ENCODE measurements at places on chromosomes 2 and 18.
A peak's percentile ranks its signal among the peaks of the same experiment; 100 is the strongest.

- no peak for DNase-seq
Measured at GRCh38 chr2:101446869-101447268, 28.0 kb downstream of the RFX8 start.

DNA sequence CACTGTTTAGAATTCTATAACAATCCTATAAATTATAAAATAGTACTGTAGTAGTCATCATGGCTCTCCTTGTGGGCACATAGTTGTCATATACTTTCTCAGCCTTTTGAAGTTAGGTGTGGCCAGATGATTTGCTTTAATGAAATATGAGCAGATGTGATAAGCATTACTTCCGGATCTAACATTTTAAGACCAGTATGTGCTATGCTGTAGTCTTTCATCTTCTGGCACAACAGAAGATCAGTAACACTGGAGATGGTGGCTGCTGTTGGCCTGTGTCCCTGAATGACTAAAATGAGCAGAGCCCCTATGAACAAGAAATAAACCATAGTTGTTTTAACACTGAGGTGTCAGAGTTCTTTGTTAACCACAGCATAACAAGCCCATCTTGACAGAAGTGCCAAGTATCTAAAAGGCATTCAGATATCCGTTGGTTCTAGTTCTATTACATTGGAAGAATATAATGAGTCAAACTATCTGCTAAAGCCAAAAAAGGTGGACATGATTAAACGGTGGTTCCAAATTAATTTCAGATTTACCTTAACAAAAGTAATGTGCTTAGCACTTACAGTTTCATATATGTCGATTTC is 6.3 kb downstream of the MEX3C start:
- no peak for DNase-seq

DNA sequence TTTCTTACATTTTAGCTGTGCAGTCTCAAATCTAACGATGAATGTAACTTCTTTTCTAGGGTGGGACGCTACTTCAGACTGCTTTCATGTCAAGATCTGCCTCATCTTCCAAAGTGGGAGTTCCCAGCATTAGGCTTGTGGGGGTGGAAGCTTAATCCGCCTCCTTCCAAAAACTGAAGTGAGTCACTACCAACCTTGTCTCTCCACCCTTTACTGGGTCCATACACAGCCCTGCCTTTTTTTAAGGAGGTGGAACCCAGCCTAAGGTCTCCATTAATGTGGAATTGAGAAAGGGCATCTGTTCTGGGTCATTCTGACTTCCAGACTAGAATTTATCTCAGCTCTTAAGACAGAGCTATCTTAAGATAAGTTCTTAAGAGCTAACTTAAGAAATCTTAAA is 42.0 kb upstream of the NFE2L2 start:
- no peak for DNase-seq

- DNase-seq: peak; percentile 60
Measured at GRCh38 chr2:83079007-83079406, 1380.1 kb downstream of the SUCLG1 start.

GRCh38 chr2:230306474-230306873 is 20.5 kb upstream of the SP140L start:
- no peak for DNase-seq

DNA sequence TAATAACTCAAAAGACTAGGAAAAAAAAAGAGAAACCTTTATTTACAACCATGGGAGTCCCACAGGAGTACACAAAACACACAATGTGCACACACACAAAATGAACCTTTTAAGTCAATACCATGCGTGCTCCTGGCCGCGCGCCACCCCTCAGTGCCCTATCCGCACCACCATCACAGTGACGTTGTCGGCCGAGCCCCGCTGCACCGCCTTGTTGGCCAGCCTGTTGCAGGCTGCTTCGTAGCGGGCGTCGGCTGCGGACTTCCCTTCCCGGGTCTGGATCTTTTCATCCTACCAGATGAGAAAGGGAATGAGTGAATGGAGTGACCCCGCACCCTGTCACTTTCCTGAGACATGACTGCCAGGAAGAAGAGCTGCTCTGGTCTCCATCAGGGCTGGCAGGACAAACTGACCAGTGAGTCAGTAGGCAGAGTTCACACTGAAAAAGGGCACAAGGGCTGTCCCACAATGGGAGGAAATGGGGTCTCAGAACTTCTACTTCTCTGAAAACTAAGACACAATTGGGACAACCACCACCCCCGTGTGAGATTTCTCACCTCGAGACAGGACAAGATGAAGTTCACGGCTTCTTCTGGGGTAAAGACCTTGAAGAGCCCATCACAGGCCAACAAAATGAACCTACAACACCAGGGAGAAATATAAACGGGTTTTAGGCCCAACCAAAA is 11.8 kb downstream of the ERFE start:
- no peak for DNase-seq

- DNase-seq: no peak
Measured at GRCh38 chr2:127465258-127465657, 47.0 kb downstream of the PROC start.
